ENCODE measurements at places on chromosomes 6 and 20.

- peak; percentile 35 for DNase-seq
Observed at GRCh38 chr6:40845553-40845952, 193.5 kb downstream of the UNC5CL start.

DNA sequence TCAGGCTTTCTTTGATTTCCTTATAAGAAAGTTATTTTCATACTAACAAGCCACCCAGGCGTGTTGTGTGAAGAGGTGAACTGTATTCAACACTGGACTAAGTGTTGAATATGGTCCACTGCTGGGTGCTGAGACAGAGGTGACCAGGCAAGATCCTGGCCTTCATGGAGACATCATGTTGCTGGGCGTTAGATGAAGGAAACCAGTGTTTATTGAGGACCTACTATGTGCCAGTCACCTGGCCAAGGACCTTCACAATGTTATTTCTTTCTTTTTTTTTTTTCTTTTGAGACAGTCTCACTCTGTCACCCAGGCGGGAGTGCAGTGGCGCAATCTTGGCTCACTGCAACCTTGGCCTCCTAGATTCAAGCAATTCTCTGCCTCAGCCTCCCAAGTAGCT, 1.9 kb upstream of the TREML1 start:
- DNase-seq: no peak

- DNase-seq: no peak
Observed at GRCh38 chr6:16637635-16638034, 123.6 kb downstream of the ATXN1 start.

GRCh38 chr6:44603044-44603686, 215.7 kb downstream of the CDC5L start:
- DNase-seq: no peak

DNA sequence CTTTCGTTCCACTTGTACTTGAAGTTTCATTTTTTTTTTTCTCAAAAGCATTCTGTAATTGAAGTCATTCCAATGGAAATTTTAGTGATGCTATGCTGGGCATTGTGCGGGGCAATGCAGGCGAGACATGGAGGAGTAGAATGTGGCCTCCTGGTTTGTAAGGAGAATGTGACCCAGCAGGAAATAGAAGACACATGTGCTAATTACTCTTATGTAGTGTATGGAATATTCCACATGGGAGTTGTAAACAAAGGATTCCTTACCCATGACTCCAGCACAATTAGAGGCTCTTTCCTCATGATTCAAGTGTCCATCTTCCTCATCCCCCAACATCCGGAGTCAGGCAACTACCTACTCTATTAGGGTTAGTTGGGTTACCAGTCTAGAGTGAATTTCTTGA, 14.9 kb upstream of the RFPL4B start:
- DNase-seq: no peak

DNA sequence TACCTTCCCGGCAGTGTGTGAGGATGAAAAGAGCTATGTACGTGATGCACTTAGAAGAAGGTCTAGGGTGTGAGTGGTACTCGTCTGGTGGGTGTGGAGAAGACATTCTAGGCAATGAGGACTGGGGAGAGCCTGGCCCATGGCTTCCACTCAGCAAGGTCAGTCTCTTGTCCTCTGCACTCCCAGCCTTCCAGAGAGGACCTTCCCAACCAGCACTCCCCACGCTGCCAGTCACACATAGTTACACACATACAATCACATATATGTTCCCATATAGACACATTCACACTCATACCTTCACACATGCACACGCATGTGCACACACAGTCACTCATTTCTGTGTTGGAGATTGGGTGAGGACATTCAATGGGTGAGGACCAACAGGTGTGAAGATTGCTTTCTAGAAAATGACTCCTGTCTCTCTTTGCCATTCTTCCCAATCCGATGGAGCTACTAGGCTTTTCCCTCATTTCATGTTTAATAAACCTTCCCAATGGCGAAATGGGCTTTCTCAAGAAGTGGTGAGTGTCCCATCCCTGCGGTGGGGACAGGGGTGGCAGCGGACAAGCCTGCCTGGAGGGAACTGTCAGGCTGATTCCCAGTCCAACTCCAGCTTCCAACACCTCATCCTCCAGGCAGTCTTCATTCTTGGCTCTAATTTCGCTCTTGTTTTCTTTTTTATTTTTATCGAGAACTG, 30.4 kb downstream of the SRSF3 start:
- no peak for DNase-seq

DNA sequence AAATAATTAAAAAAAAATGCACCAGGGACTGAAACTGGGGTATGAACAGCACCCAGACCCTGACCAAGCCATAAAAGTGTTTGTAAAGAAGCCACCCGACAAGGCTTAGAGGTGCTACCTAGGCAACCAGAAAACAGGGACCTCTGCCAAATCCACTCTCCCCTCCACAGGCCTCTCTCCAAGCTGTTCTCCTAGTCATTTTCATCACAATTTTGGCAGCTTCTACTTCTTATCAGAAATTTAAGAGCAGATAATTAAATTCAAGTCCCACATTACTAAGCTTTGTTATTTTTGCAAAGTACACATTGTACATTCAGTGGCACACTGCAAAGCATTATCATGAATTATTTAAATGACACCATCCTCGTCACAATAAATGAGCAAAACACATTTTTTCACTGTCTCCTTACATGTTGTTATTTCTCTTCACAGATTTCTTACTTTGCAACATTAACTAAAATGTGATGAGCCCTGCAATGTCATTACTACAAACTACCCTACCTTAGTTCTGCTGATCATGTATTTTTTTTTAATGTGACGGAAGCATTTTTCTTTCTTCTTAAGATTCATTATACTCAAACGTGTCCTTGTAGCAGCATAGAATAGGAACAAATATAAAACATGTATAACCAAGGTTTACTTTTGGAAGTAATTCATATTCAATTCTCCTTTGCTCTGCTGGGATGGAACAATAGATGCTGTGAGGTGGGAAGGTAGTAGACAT, 38.1 kb downstream of the ECT2L start:
- DNase-seq: no peak

DNA sequence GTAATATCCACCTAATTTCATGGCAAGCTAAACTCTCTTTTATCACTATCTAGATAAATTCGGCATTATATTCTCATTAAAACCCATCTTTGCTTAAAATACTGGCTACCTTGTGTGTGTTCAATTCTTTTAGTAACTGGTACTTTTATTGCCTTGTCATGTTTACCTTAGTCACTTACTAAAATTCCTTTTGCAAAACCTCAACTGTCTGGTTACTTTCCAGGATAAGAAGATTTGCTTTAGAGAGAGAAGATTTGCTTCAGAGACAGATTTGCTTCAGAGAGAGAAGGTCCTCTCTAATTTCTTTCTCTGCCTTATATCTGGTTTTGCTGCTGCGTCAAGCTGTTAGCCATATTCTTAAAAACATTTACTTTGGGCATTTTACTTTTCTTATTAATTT, 151.5 kb upstream of the MLIP start:
- DNase-seq: no peak

GRCh38 chr6:124560873-124561567, 401.2 kb upstream of the RNF217 start:
- no peak for DNase-seq

GRCh38 chr6:147371325-147371724, 137.2 kb upstream of the SAMD5 start:
- no peak for DNase-seq
